ENCODE measurements at places on chromosomes 12 and 14. TPM values are rescaled to one million over a fixed set of nuclear protein-coding genes. Genes with fewer than 3 reads are reported as not detected.

DNA sequence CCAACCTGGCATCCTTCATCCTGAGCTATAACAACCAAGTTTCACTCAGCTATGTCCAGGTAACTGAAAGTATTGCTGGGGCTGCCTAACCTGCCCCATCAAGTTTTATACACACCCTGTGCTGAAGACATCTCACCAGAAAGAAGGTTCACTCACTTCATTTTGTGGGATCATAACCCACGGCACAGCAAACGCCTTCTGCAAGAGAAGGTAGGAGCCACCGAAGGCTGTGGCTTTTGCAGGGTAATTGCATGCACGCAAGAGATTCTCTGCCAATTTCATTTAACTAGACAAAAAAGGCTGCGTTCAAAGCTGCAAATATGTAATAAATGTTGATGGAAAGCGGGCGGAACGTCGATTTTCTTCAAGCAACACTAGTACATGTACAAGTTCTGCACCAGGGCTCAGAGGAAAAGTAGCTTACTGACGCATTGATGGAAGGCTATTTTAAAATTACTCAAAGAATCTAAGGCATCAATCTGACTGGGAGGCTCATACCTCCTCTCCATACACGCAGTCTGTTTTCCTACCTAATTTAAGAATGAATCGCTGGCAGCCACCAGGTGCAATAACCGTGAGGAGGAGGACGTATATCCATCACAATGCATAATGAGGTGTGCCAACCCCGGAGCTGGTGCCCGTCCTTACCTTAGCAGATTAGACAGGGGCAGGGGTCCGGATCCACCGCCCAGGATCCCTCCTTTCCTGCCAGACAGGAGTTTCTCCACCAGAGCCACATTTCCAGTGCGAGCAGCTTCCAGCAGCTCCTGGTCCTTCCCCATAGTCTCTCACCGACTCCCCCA, 1.1 kb downstream of the ANKS1B start:
- DNase-seq = no peak

DNA sequence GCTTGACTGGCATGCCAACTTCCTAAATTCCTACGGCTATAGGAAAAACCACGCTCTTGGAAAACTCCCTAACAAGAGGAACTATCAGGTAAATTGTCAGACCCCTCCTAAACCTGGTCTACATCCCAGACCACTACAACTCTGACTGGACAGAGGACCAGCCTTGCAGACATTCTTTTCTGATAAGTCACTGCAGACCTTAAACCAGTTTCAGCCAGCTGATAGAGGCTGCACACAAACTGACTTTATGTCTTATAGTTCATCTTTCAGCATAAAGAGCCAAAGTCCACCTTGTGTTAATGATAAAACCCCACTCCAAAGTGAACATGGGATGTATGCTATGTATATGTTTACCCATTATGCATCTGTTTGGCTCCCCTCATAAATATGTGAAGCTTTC, 166.6 kb downstream of the KTN1 start:
- peak; percentile 58 for DNase-seq

The TIGAR gene
- 3.7 TPM for total RNA-seq

DNA sequence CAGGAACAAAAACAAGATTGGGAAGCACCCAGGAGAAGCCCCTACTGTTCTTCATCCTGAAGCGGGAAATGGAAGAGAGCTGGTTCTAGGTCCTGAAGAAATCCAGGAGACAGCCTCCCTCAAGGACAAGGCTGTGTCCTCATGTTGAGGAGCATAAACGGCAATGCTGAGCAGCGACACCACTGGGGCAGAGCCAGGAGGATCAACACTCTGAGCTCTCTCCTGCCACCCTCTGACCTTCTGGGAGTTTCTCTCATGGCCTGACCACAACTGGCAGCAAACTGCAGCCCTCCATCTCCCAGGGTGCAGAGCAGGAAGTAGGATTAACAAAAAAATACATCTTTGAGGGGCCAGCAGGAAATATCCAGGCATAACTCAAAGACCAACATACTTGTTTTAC, 1292.2 kb upstream of the TMEM132C start:
- peak; percentile 16 for DNase-seq

GRCh38 chr12:110176745-110177144, 52.6 kb downstream of the IFT81 start:
- peak; percentile 46 for DNase-seq

The KLRC1 gene
- total RNA-seq = not detected

- DNase-seq = peak; percentile 69
These were observed 79.2 kb downstream of the B4GALNT3 start for GRCh38 chr12:538731-539539.

DNA sequence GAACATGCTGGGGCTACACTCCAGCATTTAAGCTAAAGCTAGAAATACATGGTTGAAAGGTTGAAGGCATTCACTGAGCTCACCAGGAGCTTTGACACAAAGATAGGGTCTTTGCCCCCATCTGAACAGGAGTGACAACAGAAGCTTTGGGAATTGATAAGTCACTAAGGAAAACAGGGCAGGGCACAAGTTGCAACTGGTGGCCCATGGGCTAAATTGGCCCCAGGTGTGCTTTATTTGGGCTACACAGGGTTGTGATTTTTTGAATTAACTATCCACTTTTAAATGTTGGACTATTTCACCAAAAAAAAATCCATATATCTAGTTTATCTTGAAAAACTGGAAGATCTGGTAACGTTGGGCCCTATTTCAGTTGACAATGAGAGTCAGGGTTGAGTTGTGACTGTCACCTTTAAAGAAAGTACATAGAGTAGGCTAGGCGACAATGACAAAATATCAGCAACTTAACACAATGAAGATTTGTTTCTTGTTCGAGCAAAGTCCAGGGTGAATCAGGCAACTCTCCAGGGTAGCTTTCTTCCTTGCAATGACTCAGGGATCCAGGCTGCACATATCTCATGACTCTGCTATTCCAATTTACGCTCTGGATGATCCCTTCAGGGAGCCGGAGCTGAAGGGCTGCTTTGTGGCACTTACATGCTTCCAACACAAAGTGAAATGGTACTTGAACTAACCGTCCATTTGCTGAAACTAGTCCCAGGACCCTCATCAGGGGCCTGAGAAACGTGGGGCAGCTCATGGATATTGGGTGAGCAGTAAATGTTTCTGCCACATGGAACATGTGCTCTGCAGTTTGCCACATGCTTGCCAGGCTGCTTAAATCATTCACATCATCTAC, 13.3 kb upstream of the EIF4B start:
- DNase-seq = peak; percentile 83

DNA sequence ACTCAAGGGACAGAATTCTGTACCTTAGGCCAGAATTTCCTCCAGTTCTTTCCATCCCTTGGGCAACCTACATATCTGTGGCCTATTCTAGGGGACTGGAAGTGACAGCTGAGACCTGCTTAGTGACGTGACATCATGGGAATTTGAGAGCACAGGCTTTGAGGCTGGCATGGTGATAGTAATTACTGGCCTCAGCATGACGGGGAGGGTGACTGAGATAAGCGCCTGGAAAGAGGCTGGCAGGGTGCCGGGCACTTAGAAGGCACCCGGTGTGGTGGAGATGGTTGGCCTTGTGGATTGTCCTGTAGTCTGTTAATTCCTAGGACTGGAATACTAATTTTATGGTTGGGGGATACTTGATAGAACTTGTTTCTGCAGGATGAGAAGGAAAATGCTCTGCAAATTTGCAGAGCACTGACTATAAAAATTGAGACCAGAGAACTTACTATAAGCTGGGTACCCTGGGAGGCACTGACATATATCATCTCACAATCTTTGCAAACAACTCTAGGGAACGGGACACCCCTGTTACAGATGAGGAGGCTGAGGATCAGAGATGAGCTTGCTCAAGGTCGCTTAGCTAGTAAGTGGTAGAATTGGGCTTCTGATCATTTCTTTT, 42.2 kb upstream of the TBX3 start:
- no peak for DNase-seq

The HPD gene
- not detected for total RNA-seq

The DENND5B gene
- 4.2 TPM for total RNA-seq

GRCh38 chr14:71776471-71777360, 155.5 kb upstream of the RGS6 start:
- no peak for DNase-seq
